Skeletal muscle cell (primary cell): ENCODE measurements at places on chromosomes 5 and 9.

- DNase-seq: no peak
Measured at GRCh38 chr5:103561685-103562452, 720 bp downstream of the NUDT12 start.

DNA sequence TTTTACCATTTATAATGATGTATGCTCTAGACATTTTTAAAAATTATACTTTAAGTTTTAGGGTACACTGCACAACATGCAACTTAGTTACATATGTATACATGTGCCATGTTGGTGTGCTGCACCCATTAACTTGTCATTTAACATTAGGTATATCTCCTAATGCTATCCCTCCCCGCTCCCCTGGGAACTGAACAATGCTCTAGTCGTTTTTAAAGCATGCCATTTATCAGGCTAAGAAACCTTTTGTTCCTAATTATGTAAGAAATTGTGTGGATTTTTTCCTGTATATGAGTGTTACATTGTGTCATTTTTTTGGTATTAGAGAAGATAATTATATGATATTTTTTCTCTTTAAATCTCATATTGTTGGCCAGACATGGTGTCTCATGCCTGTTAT is 72.8 kb upstream of the SGCD start:
- no peak for DNase-seq

DNA sequence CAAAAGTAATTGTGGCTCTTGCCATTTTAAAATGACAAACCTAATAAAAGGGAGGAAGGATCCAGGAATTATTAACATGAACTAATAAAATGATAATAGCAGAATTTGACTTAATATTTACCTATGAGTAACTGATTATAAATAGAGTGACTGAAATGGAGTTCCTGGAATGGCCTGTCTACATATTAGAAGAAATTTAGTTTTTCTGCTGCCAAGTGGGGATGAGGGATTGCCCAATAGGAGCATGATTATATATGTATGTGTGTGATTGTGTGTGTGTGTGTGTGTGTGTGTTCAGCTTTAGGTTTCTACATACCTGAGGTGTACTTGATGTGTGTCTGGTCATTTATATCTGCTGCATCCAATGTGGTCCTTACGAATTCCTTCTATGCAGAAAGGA is 36.6 kb upstream of the ITGA1 start:
- no peak for DNase-seq

GRCh38 chr5:136584474-136584873 is 219.1 kb upstream of the TRPC7 start:
- no peak for DNase-seq

DNA sequence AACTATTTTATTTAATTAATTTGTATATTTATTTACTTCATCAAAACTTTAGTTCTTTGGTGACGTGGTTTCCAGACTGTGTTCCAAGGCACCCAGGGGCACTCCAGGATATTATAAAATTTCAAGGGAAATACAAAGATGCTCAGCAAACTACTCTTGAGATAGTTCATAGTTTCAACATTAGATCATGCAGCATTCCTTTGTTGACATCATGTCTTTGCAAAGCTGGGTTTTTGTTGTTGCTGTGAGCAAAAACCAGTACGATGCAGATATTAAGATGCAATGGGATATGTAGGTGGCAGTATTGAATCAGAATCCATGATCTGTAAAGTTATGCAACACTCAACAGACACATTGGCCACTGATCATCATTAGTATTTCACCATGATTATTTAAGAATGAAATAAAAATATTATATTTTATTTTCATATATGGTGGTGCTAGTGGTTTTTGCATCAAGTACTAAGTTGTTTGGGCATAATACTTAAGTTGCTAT is 219.7 kb downstream of the ADCY2 start:
- DNase-seq: no peak

GRCh38 chr9:79829566-79830302 is 258.0 kb downstream of the TLE4 start:
- DNase-seq: no peak

GRCh38 chr9:107338911-107339659 is 56.0 kb downstream of the RAD23B start:
- DNase-seq: no peak

DNA sequence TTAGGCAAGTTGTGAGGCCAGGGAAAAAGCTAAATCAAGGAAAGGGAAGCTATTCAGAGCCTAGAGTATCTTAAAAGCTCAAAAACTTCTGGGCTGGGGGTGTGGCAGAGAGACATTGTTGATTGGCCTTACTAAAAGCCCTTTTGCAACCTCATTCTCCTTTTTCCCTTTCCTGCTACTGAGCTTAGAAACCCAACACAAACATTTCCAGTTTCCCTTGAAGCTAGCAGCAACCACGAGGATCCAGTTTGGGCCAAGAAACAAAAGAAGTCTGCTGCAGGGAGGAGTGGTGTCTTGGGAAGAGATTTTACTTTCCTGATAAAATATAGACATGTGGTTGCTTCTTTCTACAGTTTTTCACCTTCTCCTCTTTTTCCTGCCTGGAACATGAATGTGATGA is 135.5 kb upstream of the KLF9 start:
- no peak for DNase-seq

GRCh38 chr9:89661956-89662717 is 57.3 kb downstream of the GADD45G start:
- peak; percentile 32 for DNase-seq

- DNase-seq: no peak
Measured at GRCh38 chr5:155263381-155263780, 249.8 kb downstream of the KIF4B start.

DNA sequence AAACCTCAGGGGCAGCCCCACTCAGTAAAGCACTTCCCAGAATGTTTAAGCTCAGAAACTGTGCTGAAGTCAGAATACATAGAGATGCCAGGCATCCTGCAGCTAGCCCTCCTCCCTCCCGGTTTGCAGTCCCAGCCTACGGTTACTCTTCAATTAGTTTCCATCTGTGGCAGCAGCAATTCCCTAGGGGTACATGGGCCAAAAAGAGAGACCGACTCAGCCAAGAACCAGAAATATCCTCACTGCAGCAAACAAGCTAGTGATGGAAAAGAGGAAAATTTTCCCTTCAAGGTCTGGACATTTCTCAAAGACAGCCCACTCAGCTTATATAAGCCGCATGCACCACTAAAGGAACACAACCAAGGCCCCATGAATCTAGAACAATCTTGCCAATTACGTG is 89.1 kb upstream of the PPP2R2B start:
- no peak for DNase-seq

GRCh38 chr9:98880311-98881015 is 63.2 kb upstream of the COL15A1 start:
- DNase-seq: no peak

DNA sequence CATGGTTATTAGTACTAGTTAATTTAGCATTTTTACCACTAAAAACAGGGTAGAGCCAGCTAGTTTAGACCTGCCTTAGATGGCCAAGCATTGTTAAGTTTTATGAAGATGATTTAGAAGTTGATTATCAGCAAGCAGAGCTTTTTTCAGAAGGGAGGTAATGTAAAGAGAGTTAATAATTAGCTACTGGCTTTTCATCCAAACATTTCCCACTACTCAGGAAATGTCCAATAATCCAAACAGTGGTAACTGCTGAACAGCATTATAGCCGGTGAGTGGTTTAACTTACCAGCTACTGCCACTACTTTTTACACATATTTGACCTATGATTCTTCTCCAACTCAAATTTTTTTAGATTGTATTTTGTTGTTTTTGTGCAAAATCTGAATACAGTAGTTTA is 1.7 kb downstream of the ITGA1 start:
- no peak for DNase-seq

GRCh38 chr5:126007841-126008240 is 415.4 kb upstream of the GRAMD2B start:
- DNase-seq: no peak

GRCh38 chr5:141705469-141705868 is 23.4 kb upstream of the ARAP3 start:
- DNase-seq: no peak

- DNase-seq: peak; percentile 44
Measured at GRCh38 chr9:109328978-109329637, 8.2 kb upstream of the EPB41L4B start.

- no peak for DNase-seq
Measured at GRCh38 chr5:169860585-169860984, 119.7 kb downstream of the INSYN2B start.

DNA sequence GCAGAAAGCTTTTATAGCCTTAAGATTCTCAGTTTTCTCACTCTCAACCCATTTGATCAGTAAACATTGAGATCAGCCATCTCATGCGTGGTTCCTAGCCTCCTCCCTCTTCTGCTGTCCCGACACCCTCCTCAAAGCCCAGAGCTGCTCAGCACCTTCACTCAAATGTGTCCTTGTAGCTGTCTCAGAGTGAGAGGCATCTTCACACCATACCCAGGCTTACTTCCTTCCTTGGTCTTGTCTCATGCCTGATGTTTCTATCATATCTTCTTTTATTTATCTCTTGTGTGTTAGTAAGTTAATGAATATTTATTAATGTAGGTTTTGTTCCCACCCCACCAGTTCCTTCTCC is 72.4 kb upstream of the SNX2 start:
- no peak for DNase-seq

GRCh38 chr5:96091874-96092273 is 130.2 kb upstream of the ELL2 start:
- no peak for DNase-seq

DNA sequence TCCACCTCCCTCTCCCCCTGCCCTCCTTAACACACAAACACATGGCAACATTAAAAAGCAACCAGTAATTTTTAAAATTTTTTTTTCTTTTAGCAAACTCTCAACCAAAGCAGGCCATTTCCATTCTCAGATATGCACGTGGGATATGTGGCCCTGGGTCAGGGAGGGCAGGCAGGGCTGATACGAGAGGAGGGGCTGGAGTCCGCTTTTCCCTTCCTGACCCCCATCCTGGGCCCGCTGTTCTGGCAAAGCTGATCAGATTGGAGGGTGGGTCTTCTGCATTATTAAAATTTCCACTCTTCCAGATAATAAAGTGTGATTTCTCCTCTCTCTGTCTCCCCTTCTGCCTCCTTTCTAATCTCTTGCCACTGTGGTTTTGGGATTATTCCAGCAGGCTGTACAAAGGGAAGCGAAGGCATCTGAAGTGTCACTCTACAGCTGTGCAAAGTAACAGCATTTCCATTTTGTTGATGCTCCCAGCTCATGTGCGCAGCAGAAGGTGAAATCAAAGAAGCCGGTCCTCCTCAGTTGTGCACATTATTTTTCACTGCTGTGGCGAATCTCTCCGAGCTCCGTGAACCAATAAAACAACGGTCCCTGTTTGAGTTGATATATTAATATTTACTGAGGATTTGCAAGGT is 12.0 kb downstream of the IRX1 start:
- no peak for DNase-seq

- no peak for DNase-seq
Measured at GRCh38 chr9:132287256-132287760, 67.5 kb downstream of the SETX start.

DNA sequence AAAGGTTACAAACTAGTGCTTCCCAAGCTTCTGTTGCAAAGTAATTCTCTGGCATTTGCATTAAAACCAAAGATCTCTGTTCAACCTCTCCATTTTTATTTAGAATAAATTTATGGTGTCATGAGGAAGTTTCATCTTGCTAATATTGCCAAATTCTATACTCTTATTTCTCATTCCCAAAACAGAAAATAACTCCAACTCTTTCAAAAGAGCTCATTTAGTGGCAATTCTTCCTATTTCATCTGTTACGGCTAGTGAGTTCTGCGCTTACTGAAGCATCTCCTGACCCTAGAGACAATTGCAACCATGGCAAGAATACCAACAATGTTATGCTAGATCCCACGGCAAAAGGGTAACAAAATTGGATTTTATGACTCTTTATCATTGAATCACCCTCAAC is 97.0 kb downstream of the HINT1 start:
- DNase-seq: no peak

- no peak for DNase-seq
Measured at GRCh38 chr9:98929071-98929470, 14.6 kb upstream of the COL15A1 start.

- DNase-seq: peak; percentile 97
Measured at GRCh38 chr5:137563646-137564397, 64.7 kb upstream of the SPOCK1 start.

DNA sequence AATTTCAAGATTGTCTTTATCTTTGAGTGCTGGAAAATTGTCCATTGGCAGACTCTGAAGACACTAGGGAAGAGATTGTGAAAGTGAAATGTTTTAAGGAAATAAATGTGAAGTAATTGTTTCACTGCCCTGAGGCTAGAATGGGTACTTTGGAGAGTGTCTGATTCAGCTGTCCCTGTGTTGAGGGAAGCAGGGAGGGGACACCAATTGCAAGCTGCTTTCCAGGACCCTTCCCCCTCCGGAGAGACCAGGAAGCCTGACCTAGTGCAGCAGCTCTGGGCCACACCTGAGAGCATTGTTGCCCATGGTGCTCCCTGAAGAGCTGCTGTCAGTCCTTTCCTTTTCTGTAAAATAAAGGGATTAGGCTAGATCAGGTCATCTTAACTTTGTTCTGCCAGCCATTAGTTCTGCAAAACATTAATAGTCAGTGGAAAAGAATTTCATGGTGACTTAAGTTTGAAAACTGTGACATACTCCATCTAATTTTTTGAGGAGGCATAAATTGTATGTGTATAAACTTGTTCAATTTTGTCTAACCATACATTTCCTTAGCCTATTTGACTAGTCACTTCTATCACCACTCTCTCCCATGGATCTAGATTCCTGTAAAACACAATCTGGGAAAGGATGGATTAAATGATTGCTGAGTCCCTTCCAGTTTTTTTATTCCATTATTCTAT is 18.8 kb downstream of the MAP1B start:
- no peak for DNase-seq

DNA sequence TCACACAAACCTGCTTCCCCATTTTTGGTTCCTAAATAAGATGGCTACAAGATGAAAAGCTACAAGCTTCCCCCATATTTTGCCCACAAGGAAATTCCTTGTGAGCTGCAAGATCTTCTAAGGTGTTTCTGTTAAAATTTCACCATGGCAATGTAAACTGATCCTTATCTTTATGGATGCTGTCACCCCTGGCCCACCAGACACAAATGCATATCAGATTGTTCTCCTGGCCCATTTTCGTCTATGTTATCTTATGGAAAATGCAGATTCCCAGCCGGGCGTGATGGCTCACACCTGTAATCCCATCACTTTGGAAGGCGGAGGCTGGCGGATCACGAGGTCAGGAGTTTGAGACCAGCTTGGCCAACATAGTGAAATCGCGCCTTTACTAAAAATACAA is 65.1 kb upstream of the IL6ST start:
- no peak for DNase-seq

GRCh38 chr5:143495821-143496275 is 92.4 kb upstream of the NR3C1 start:
- DNase-seq: peak; percentile 93
